ENCODE measurements at places on chromosomes 7 and 10.

- no peak for DNase-seq
Measured at GRCh38 chr10:127458829-127459228, 90.3 kb upstream of the NPS start.

GRCh38 chr10:133278577-133279265 is 2.1 kb upstream of the ADAM8 start:
- peak; percentile 48 for DNase-seq

- DNase-seq: no peak
Measured at GRCh38 chr7:103097041-103097440, 22.1 kb downstream of the ARMC10 start.

DNA sequence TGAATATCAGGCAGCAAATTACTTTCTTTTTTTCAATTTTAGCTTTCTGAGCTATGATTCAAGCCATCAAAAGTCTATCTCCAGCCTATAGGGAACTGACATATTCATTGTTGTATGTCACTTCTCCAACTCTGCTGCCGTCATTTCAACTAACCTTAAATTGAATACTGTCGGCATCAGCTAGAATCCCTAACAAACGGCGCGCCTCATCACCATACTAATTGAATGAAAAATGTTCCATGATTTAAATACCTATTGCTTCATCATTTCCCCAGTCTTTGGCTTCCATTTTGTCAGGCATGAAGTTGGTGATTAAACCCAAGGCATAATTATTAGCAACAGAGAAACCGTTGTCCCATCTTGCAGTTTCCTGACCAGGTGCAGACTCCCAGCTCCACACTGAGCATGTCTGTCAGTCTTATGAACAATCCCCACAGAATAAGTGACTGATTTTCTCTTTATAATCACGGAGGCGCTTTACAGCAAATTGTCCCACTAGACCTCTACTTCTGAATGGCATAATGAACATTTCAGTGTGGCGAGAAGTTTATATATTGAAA is 83.5 kb upstream of the NPY start:
- no peak for DNase-seq

- DNase-seq: no peak
Measured at GRCh38 chr10:28396331-28396730, 93.5 kb upstream of the MPP7 start.

GRCh38 chr7:79452495-79453265 is 787 bp downstream of the MAGI2 start:
- DNase-seq: no peak

GRCh38 chr7:141462958-141463357 is 88.3 kb upstream of the AGK start:
- DNase-seq: no peak

DNA sequence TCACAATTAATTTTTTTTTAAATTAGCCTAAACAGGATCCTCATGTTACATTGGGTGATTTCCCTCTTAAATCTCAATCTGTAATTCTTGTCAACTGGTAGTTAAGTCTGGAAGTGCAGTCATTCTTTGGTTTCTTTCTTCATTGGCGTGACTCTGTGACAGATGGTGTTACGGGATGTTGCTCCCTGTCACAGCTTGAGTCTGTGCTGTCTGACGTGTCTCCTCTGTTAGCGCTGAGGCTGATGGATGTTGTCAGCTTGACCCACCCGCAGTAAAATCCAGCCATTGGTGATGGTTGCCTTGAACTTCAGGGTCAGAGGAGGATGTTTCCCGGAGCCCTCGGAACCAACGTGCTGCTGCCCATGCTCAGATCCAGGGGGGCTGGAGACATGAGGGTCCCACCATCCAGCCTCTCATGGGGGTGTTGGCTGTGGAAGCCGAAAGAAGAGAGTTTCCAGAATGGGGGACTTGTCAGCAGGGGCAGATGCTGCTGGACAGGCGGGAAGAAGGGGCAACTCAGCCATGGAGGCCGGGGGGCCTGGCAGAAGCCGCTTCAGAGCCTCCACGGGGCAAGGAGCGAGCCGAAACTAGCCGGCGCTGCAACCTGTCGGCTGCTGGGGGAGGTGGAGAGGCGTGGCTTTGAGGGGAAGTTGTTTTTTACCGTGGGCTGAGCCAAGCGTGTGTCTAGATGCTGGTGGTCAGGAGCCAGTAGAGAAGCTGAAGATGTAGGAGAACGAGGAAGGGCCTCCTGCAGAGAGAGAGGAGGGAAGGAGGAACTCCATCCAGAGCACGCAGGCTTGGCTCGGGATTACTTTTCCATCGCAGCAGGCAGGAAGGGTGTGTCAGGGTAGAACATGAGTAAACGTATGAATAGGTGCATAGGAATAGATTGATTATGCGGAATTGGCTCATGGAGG is 3.5 kb downstream of the SUN1 start:
- DNase-seq: no peak

- DNase-seq: no peak
Measured at GRCh38 chr7:7706556-7707172, 11.7 kb downstream of the RPA3 start.

Measured in activated CD8-positive, alpha-beta memory T cell treated with anti-CD3 and anti-CD28 coated beads for 1 hour (primary cell).